ENCODE measurements at places on chromosomes 5 and 9.

- DNase-seq, result no peak
Measured at GRCh38 chr9:71901695-71902597, 9.0 kb downstream of the ABHD17B start.

DNA sequence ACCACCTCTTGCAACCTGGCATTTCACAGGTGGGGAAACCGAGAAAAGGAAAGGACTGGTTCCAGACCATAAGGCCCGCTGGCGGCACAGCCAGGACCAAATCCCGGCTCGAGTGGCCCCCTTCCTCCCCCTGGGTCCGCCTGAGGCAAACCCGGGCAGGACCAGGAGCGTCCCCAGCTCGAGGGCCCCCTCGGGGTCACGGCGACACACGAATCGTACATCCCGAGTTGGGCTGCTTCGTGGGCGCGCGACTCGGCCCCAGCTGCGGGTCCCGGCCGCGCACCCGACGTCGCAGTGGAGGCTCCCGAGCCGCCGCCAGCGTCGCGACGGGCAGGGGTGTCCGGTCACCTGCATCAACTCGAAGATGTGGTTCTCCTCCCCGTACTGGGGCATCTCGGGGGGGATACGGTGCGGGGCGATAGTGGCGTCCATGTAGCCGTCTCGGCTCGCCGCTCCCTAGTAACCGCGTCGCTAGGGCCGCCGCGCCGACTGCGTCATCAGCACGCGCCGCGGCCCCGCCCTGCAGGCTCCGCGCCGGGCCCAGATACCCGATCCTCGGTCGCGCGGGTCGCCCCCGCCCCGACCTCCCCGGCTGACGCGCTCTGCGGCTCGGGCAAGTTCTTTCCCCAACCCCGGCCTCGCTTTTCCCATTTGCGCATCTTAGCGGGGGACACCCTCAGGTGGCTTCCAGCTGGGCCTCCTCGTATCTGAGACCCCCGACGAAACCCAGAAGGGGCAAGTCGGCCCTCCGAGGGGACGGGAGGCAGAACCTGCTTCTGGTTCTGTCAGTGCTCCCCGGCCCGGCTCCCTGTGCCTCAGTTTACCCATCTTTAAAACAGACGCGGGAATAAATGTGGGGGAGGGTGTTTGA is at the start of gene AK8:
Gene AK8, minus strand, starts transcription at position 461 of the 871 bp plus-strand sequence. Its CDS starts 29 bp downstream, at position 432.
- peak; percentile 59 for DNase-seq

GRCh38 chr9:137030006-137030405 is 1.9 kb downstream of the FUT7 start:
- no peak for DNase-seq

DNA sequence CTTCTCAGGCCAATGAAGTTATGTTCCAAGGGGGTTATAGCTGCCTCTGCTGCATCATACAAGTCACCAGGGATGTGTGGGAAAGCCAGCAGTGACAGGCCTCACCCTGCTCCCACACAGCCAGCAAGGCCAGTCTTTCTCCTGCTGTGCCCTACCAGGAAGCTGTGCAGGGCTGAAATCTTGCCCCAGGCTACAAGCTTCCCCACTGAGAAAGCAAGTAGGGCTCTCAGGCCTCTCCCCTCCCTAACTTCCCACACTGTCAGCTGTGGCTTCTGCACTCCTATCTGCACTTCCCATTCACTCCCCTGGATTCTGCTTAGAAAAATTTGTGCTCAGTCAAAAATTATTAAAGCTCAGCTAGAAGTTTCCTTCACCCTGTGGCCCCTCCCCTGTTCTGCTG is 611.2 kb upstream of the ZNF608 start:
- DNase-seq, result no peak

DNA sequence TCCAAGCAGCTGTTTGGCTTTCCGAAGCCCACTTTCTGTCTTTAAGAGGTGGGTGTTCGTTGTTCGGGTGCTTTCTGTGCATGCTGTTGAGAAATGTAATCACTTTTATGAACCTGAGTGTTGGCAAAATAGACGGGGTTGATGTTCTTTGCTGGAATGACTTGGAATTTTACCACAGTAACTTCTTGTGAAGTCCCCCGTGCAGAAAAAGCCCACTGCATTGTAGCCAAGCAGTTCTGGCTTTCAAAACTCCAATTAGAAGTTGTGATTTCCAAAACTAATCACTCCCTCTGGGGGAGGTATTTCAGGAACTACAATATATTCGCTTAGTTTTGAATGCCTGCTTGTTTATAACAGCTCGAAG is 111.1 kb downstream of the PAM start:
- no peak for DNase-seq

DNA sequence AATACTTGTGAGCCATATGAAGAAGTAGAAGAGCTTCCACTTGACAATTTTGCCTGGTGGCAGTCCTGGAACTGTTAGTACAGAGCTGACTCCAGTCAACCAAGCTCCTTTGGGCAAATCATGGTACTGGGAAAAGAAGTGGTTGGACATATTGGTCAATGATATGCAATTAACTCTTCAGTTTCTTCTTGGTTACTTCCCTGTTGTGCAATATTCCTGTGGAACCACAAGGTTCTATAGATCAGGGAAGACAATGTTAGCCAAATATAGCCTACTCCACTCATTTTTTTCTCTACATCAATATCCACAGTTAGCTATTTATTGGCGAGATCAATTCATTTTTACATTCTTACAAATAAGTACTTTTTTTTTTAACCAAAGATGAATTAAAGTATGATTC is 14.4 kb upstream of the GDA start:
- no peak for DNase-seq

- no peak for DNase-seq
Measured at GRCh38 chr5:62340392-62340791, 34.4 kb downstream of the KIF2A start.

DNA sequence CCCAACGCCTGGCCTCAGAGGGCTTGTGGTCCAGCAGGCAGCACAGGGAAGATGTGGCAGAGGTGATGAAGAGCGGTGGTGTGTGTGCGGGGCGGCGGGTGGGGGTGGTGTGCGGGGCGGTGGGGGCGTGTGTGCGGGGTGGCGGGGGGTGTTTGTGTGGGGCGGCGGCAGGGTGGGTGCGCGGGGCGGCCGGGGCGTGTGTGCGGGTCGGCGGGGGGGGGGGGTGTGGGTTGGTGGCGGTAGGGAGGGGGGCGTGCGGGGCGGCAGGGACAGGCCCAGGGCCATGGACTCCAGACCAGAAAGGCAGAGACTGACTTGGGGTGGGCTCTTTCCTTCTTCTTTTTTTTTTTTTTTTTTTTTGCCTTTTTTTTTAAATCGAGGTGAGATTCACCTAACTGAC is 4.5 kb upstream of the NACC2 start:
- DNase-seq, result no peak

GRCh38 chr9:36862206-36863145 is 171.6 kb downstream of the PAX5 start:
- no peak for DNase-seq

- no peak for DNase-seq
Measured at GRCh38 chr5:96582343-96582742, 79.8 kb upstream of the CAST start.

GRCh38 chr9:20981486-20981885 is 50.0 kb downstream of the HACD4 start:
- DNase-seq, result no peak

GRCh38 chr9:96222132-96222531 is 79.8 kb downstream of the HSD17B3 start:
- no peak for DNase-seq

DNA sequence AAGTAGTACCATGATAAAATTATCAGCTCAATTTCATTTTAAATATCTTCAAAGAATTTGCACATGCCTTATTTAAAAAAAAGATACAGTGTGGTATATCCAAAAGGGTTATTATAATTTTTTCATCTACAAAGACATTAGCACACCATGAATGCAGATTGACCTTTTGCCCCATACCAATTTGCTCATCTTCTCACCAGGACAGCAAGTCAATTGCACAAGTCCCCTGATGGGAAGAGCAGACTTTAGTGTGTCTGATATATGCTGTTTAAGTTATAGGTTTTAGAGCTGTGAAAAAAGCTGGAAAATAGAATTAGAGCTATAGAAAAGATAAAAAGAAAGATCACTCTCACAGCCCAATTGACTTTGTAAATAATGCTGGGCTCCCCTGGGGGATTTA is 325.8 kb upstream of the CDH6 start:
- DNase-seq, result no peak

- no peak for DNase-seq
Measured at GRCh38 chr5:112012104-112012503, 255.1 kb upstream of the NREP start.

DNA sequence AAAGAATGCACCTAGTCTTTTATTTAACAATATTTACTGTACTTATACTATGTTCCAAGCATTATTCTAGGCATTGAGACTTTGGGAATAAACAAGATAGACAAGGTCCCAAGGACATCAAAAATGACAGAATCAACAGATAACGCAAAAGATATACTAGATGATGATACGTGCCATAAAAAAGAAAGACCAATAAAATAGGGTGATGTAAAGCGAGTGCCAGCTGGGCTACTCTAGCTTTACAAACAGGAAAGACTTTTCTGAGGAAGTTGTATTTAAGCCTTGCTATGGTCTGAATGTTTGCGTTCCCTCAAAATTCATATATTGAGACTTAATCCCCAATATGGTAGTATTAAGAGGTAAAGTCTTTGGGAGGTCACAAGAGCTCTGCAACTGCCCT is 310.2 kb upstream of the RGMB start:
- no peak for DNase-seq

DNA sequence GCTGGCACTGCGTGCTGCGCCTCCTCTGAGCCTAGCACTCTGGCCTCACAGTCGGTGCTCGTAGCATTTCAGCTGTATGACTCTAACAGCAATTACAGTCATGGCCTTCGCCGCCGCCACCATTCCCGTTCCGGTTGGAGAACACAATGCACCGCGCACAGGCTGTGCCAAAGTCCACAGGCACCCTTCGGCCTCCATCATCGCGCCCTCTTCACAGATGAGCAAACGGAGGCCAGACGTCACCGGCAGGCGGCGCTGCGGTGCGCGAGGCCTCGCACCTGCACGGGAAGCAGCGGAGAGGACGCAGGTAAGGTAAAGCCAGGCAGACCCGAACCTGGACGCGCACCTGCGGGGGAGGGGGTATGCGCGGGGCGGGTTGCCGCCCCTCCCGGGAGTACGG is 128.9 kb downstream of the BARX1 start:
- no peak for DNase-seq

DNA sequence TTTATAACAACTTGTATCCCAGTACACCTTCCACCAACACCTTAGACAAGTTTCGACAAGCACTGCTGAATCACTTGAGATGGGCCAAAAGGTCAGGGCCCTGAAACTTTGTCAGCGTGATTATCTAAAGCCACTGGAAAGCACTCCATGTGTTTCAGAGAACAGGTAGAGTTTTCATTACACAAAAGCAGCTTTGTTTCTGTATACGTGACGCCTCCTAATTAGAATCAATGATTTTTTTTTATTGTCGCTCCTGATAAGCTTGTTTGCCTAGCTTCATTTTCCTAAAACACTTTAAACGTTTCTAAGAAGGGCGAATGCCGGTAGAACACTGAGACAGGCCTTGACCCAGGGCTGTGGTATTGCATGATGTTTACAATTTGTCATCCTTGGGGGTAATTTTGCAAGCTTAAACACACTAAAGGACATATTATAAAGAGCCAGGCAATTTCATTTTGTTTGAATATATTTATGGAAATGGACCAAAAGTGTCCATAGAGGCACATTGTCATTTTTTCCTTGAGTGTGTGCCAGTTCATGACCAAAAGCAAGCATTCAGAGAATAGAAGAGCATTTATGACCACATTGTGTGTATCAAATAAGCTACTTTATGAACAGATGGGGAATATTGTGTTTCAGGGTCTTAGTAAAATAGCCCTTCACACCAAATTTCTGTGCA is 193.6 kb downstream of the GLIS3 start:
- no peak for DNase-seq

DNA sequence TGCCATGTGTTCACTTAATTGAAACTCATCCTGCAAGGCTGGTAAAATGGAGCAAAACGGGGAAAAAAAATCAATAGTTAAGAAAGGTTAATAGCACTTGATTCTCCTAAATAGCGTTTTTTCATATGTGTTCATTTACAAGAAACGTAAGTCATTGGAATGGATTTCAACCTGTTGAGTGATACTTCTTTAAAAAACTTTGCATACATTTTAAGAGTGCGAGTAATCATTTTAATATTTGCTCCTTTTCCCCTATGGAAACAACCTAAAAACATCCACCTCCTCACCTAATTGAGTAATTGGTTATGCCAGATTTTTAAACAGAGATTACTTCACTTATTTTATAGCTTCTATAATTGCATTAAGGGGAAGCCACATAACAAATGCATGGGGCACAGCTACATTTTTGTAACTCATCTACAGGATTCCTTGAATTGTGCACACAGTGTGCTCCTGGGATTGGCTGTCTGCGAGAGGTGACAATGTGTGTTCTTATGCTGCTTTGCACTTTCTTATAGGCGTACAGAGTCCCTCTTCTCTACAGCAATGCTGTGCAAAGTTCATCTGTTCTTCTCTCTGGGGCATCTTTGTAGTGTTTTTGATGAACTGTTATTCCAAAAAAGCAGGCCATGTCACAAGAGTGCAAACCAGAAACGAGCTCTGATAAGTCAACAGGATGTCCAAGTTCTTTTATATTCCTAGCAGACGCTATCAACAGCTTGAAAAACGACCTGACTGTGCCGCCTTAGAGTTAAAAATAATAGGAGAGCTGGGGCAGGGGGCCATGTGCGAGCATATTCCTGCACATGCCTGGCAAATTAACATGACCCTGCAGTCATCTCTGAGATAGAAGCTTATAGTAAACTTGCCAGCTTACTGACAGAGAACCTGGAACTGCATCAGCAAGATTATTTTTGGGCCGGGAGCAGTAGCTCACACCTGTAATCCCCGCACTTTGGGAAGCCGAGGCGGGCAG is 117.9 kb downstream of the GOLPH3 start:
- DNase-seq, result no peak

GRCh38 chr9:128043467-128043868 is 23.7 kb downstream of the NAIF1 start:
- DNase-seq, result no peak

GRCh38 chr5:68299575-68299974 is 84.0 kb downstream of the PIK3R1 start:
- DNase-seq, result no peak

DNA sequence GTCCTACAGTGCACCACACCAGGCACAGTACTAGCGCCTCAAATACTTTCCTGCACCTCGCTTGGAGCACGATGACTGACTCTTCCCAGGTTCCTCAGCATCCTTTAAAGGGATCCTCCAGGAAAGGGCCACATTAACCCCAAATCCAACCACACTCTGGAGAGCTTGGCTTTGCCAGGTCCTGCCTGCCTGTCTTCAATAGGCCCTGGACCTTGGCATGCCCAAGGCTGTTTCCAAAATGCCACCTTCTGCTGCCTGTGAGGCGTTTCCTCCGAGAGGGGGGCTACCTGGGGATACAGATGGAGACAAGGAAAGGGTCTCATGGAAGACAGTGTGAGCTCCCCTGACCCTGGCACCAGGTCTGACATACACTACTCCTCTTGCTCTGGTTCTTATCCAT is 169.9 kb downstream of the DAB2IP start:
- no peak for DNase-seq

GRCh38 chr5:14851999-14852526 is 19.5 kb downstream of the ANKH start:
- no peak for DNase-seq

Measured in stimulated activated CD8-positive, alpha-beta memory T cell treated with anti-CD3 and anti-CD28 coated beads, Interleukin-2, amount 100 ng/mL, for 1 hour (primary cell).